Cardiac muscle cell (in vitro differentiated cells and primary cell): ENCODE measurements at places on chromosomes 1 and 21.

GRCh38 chr1:243931957-243932356 is 81.9 kb upstream of the AKT3 start:
- no peak for DNase-seq

DNA sequence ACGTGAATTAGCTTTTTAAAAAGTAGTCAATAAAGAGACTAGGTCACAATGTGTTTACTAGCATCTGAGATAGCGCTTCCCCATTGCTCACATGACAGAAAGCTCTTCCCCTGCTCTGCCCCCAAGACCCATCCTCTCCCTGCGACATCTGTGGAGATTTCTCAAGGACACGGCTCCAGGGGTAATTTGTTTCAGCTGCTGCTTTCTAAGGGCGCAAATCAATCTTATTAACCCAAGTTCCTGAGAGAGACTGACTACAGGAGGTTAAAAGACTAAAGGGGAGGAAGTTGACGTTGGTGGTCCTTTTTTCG is at the start of gene MYOCOS:
TSS of gene MYOCOS (plus strand) at position 92 of the 311 bp plus-strand sequence. CDS start 1,641 bp downstream, outside the sequence.
- no peak for DNase-seq

- no peak for DNase-seq
These were observed 3.1 kb downstream of the TRABD2B start for GRCh38 chr1:47993881-47994625.

GRCh38 chr1:160491017-160491416 is 32.0 kb downstream of the SLAMF6 start:
- no peak for DNase-seq

DNA sequence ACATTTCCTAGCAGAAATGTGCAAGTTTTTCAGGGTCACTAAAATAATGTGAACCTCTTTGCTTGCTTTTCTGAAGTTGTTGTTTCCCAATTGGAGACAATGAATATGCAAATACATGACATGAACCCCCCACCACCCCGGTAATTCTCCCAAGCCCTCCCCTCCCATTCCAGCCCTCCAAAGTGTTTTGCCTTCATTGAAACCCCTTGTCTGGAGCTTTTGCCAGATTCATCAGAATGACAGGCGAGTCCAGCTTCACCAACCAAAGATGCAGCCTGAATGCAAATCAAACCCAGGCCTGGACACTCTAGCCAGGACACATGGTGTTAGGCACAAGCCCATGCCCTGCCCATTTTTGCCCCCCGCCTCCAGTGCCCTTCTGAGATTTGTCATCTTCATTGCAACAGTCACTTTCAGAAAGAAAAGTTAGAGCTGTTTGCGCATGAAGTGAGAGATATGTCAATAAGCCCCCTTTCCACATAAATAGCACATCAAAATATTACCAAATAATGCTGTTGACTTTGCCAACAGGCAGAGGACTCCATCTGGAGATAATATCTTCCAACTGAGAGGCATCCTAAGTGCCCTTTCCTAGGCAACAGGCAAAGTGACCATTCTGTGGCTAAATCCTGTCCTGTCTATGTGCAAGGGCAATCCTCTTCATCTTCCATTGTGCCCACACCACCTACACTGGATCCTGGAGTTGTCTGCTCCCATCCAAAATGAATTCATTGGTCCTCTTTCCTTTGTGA is 145.6 kb upstream of the NFIA start:
- DNase-seq, result no peak

GRCh38 chr1:15129944-15130343 is 23.6 kb upstream of the TMEM51 start:
- no peak for DNase-seq

- DNase-seq, result no peak
These were observed 17.2 kb downstream of the RBM15 start for GRCh38 chr1:110356379-110356778.

DNA sequence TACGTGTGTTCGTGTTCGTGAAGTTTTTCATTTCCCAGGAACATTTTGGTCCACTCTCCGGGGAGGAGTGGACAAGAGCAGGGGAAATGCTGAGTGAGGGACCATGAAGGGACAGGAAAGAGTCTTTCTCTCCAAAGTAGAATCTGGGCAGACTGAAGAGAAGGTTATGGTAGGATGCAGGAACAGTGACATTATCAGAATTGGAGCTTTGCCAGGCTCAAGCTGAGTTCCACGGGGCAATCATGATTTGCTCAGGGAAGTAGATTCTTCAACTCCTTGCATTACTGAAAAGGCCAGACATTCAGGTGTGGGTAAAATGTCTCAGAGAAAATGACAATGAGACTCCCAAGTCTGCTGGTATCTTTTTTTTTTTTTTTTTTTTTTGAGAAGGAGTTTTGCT is 16.6 kb downstream of the ATP1A4 start:
- DNase-seq, result peak; percentile 36

DNA sequence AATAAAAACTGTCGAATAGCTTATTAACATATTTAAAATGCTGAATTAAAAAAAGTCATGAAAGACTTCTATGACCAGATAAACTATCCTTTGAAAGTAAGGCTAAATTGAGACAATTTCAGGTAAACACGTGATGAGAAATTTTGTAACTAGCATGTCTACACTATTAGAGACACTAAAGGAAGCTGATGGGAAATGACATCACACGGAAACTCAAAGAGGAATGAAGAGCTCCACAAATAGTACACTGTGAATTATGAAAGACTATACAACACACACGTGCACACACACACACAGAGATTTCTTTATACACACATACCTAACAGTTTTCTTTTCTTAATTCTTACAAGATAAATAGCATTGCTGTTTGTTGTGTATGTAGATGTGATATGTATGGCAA is 70.9 kb upstream of the PLA2G4A start:
- no peak for DNase-seq

DNA sequence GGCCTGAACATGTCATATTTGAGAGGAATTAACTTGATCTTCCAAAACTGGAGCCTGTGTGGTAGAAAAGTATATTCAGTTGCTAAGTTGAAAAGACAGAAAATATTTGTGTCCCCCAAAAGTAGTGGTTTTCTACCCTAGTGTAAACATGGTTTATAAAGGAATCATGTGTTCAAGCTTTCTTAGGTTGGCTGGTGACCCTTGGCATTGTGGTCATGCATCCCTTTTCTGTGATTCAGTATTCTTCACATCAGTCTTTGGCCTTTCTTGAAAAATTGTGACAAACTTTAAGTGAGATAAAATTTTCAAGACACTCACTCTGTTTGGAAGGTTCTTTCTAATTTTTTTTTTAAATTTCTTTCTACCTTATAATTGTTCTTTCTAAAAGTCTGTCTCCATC is 193.2 kb downstream of the DHRS3 start:
- DNase-seq, result no peak

DNA sequence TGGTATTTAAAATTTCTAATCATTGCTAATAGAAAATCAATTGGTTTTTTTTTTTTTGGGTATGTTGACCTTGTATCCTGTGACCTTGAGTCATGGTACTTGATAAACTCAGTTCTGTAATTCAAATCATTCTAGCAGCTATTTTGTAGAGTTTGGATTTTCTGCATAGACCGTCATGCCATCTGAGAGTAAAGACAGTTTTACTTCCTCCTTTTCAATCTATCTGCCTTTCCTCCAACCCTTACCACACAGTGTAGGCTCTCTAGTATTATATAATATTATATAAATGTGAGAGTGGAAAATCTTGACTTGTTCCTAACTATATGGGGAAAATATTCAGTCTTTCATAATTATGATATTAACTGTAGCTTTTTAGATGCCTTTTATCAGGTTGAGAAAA is 7.0 kb downstream of the TDRD5 start:
- no peak for DNase-seq

DNA sequence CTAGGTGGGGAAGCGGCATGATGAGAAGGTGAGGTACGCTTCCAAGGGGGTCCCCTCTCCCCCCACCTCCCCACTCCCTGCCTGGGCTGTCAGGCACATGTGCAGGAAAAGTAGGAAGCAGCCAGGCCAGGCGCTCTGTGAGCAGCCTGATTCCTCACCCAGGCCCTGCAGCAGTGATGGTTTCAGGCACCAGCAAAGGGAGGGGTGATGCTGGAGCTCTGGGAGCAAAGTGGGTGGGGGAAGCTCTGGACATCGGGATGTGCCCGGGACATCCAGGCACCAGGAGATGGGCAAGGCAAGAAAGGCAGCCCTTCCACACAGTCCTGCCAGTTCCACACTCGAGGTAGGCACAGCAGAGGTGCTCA is 106.1 kb downstream of the CRYAA start:
- DNase-seq, result no peak

DNA sequence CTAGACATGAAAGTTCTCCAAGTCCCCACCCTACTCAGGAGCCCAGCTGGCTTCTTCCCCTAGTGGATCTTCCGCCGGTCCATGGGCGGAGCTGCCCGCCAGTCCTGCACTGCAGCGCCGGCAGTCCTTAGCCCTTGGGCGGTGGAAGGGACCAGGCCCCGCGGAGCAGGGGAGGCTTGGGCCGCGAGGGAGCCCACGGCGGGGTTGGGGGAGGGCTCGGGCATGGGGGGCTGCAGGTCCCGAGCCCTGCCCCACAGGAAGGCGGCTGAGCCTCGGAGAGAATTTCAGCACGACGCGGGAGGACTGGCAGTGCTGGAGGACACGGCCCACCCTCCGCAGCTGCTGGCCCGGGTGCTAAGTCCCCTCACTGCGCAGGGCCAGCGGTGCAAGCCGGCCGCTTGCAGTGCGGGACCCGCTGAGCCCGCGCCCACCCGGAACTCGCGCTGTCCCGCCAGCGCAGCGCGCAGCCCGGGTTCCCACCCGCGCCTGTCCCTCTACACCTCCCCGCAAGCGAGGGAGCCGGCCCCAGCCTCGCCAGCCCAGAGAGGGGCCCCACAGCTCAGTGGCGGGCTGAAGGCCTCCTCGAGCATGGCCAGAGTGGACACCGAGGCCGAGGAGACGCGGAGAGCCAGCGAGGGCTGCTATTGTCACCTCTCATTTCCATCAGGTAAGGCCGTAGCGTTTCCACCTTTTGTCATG is 1398.6 kb downstream of the MRPL39 start:
- DNase-seq, result no peak

- DNase-seq, result no peak
These were observed 18.0 kb downstream of the SSX2IP start for GRCh38 chr1:84672080-84672854.
